ENCODE measurements at places on chromosomes 1 and 21. TPM values are rescaled to one million over a fixed set of nuclear protein-coding genes. Genes with fewer than 3 reads are reported as not detected.
A peak's percentile ranks its signal among the peaks of the same experiment; 100 is the strongest.

DNA sequence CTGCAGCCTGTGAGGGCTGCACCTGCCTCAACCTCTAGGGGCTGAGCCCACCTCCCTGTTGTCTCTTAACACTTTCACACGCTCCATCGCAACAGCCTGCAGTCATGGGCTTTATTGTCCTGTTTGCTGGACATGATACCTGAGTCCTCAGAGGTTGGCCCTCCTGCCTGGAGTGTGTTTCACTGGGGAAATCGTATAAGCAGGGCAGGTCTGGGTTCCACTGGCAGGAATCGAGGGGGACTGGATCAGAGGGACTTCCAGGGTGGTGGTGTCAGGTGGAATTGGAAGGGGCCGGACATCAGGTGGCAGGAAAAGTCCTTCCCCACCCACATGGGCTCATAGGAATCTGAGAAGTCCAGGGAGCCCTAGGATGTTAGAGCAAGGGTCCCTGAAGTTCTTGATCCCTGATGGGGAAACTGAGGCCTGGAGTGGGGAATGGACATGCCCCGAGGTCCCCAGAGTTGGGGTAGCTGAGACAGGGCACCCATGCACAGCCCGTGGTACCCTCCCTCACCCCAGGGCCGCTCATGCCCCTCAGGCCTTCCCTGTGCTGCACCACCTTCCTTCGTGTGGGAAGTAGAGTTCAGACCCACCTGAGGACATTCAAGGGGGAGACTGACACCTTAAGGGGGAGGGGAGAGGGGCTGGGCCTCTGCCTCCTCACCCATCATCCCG lies 66.6 kb downstream of the PIK3CD start:
- peaks cover 79% of the 10 kb centered on the region for H3K36me3 ChIP-seq
- no peak for DNase-seq
- H3K4me3 ChIP-seq, result peak overlapping the region; percentile 2
- peak overlapping the region; percentile 74 for H3K27ac ChIP-seq
- H3K27me3 ChIP-seq, result no peaks in the 10 kb centered on the region
- peaks cover 89% of the 10 kb centered on the region for H3K4me1 ChIP-seq

The LDLRAD1 gene
- not detected for total RNA-seq

GRCh38 chr1:218558271-218558810 lies 213.2 kb downstream of the TGFB2 start:
- no peak overlapping the region for H3K4me3 ChIP-seq
- H3K4me1 ChIP-seq, result no peaks in the 10 kb centered on the region
- no peaks in the 10 kb centered on the region for H3K27me3 ChIP-seq
- no peak for DNase-seq
- H3K27ac ChIP-seq, result no peak overlapping the region

DNA sequence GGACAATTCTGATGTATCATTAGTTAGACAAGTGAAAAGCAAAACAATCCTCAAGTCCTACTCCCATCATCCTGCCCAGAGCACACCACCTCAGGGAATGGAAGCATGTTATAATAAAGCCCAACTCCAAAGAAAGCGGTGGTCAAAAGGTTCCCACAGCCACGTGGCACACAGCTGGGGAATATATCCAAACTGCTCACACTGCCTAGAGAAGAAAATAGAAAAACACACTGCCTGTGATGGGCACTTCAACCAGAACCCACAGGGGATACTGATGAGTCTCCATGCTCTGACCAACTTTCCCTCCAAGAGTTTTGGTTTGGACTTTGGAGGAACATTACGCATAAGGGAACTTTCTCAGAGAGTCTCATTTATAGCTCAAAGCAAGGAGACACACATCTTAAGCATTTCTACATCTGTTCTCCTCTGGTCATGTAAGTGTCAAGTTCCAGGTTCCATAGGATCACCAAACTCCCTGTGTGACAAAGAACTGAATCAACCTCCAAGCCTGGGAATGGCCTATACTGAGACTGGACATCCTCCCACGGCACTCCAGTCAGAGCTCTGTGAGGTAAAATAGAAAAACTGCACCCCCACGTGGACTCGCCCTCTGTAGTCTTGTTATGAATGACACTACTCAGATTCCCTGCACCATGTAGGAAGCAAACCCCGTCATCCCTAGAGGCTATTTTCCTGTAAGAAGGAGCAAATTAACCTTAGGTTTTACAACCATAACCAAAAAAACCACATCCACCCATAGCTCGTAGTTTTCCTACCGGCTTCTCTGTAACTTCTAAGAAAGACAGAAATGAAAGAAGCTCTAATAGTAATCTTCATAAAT lies 12.2 kb downstream of the DSTYK start:
- H3K27me3 ChIP-seq, result no peaks in the 10 kb centered on the region
- no peak overlapping the region for H3K4me3 ChIP-seq
- peaks cover 7% of the 10 kb centered on the region for H3K4me1 ChIP-seq
- no peaks in the 10 kb centered on the region for H3K36me3 ChIP-seq
- no peak overlapping the region for H3K27ac ChIP-seq

DNA sequence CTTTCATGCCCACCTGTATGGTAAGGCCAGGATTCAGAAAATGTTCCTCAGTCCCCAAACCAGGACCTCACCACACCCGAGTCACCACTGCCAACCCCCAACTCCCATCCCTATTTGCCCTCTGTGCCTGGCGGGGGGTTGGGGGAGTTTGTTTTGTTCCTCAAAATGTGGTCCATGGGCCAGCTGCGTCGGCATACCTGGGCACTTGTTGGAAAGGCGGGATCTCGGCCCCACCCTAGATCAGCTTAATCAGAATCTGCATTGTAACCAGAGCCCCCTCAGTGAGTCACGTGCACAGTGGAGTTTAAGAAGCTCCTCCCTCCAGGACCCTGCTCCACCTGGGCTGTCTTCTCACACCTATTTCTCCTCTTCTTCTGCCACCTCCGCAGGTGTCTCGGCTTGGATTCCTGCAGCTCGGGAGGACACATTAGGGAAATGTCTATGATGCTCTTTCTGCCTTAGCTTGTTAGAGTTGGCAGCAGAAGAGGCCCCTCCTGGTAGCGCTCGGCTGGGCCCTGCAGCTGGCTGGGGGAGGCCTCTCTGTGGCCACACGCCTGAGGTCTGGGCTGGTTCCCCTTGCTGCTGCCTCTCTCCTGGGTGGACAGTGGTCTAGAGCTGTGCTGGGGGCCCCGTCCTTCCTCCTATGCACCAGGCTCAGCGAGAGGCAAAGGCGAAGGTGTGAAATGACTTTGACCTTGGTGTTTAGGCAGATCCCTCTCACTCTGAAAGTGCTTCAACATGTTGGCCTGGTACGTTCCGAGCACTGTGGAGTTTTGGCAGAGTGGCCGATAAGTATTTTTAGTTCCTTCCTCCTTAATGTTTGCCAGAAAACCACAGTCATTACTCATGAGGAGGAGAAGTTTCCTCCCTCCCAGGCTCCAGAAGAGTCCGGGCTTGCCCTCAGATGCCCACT lies 41.8 kb upstream of the CAMTA1 start:
- peak overlapping the region; percentile 5 for H3K27ac ChIP-seq
- H3K4me3 ChIP-seq, result no peak overlapping the region
- no peaks in the 10 kb centered on the region for H3K36me3 ChIP-seq
- H3K27me3 ChIP-seq, result no peaks in the 10 kb centered on the region

The EVI5 gene
- total RNA-seq, result 6.0 TPM

DNA sequence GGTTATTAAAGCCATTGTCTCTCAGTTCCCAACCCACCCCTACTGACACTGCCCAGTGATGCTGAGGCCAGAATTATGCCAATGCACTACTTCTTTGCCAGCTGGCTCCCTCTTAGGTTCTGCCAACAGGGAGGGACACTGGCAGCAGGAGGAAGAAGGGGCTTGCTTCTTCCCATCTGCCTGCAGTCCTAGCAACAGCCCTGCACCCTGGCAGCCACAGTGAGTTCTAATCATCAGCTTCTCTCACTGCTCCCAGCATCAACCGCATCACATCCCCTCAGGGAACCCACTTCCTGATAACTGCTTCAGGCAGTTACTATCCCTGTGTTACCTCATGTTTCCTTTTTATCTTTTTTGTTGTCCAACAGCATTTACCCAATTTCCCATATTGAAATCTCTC lies 86.2 kb downstream of the UBR4 start:
- peak overlapping the region; percentile 61 for H3K27ac ChIP-seq
- no peak for DNase-seq
- H3K4me1 ChIP-seq, result peaks cover 28% of the 10 kb centered on the region
- peaks cover 96% of the 10 kb centered on the region for H3K36me3 ChIP-seq
- H3K27me3 ChIP-seq, result no peaks in the 10 kb centered on the region
- H3K4me3 ChIP-seq, result no peak overlapping the region

GRCh38 chr1:175725684-175726083 lies 17.7 kb downstream of the TNR start:
- no peak overlapping the region for H3K27ac ChIP-seq
- no peaks in the 10 kb centered on the region for H3K36me3 ChIP-seq
- H3K4me3 ChIP-seq, result no peak overlapping the region
- peaks cover 3% of the 10 kb centered on the region for H3K27me3 ChIP-seq
- no peaks in the 10 kb centered on the region for H3K4me1 ChIP-seq
- DNase-seq, result peak; percentile 8

- no peak overlapping the region for H3K4me3 ChIP-seq
- no peaks in the 10 kb centered on the region for H3K36me3 ChIP-seq
- no peaks in the 10 kb centered on the region for H3K27me3 ChIP-seq
- no peak for DNase-seq
- no peaks in the 10 kb centered on the region for H3K4me1 ChIP-seq
These were observed 223.6 kb upstream of the DEPDC1 start for GRCh38 chr1:68720476-68720875.

The PTPN7 gene
- 144 TPM for total RNA-seq

- DNase-seq, result no peak
- peaks cover 2% of the 10 kb centered on the region for H3K27me3 ChIP-seq
- no peak overlapping the region for H3K4me3 ChIP-seq
- no peaks in the 10 kb centered on the region for H3K4me1 ChIP-seq
- H3K36me3 ChIP-seq, result no peaks in the 10 kb centered on the region
These were observed 20.4 kb upstream of the LAMC1 start for GRCh38 chr1:183002797-183003196.

GRCh38 chr1:98733782-98734112 lies 72.2 kb downstream of the SNX7 start:
- no peak for DNase-seq
- H3K4me3 ChIP-seq, result no peak overlapping the region
- no peak overlapping the region for H3K27ac ChIP-seq
- H3K27me3 ChIP-seq, result no peaks in the 10 kb centered on the region
- H3K4me1 ChIP-seq, result no peaks in the 10 kb centered on the region

GRCh38 chr1:198030682-198031081 lies 113.5 kb downstream of the LHX9 start:
- DNase-seq, result no peak
- no peak overlapping the region for H3K27ac ChIP-seq
- H3K36me3 ChIP-seq, result no peaks in the 10 kb centered on the region

DNA sequence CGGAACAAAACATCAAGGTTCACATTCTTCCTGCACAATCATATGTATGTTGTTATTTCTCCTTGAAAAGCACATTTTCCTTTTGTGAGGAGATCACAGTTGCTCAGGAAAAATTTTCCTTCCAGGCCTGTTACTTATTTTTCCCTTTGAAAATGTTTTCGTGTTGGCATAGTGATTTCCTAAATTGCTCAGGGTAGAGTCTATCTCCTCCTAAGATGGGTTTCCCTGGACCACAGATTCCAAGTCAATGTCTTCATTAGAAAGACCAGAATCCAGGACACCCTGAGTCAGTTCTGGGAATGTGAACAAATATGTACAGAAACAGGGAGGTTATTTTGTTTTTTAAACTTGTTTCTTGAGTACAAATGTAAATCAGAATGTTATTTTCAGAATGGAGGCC lies 94.3 kb upstream of the C1orf105 start:
- no peak for DNase-seq
- H3K4me3 ChIP-seq, result no peak overlapping the region
- no peaks in the 10 kb centered on the region for H3K27me3 ChIP-seq
- no peak overlapping the region for H3K27ac ChIP-seq
- no peaks in the 10 kb centered on the region for H3K36me3 ChIP-seq
- no peaks in the 10 kb centered on the region for H3K4me1 ChIP-seq

DNA sequence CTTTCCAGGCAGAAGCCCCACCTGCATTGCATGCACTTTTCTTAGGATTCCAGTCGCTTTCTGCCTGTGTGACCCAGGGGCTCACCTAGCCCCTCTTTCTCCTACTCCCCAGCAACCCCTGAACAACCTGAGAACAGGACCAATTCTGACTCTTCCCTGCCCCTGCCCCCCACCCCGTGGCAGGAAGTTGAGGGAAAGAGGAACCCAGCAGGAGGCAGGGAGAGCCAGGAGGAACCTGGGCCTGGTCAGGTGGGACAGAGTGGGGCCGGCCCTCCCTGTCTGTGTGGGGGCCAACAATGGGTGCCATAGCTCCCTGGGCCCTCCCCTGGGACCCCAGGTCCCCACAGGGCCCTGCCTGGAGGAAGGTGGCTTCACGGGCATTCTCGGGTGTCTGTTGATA lies 6.1 kb downstream of the BMP8A start:
- DNase-seq, result no peak
- peaks cover 2% of the 10 kb centered on the region for H3K4me1 ChIP-seq
- no peaks in the 10 kb centered on the region for H3K36me3 ChIP-seq
- H3K27ac ChIP-seq, result no peak overlapping the region
- peaks cover 2% of the 10 kb centered on the region for H3K27me3 ChIP-seq
- no peak overlapping the region for H3K4me3 ChIP-seq

The PTGER3 gene
- total RNA-seq, result not detected

DNA sequence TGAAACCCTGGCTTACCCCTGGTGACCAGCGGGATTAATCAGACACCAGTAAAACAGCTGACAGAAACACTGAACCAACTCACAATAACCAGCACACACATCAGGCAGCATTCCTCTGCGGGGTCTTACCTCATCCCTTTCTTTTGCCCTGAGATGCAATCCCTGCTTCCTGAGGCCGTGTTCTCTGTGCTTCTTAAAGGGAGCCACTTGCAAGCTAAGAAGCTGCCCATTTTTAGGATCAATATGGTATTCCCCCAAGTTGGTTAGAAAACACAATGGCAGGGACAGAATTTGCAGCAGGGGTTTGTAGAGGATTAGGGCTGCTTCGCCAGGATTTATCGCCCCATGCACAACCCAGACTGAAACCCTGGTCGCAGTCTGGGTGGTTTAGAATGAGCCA lies 74.7 kb upstream of the OLIG2 start:
- H3K4me1 ChIP-seq, result no peaks in the 10 kb centered on the region
- DNase-seq, result no peak
- no peak overlapping the region for H3K4me3 ChIP-seq
- no peak overlapping the region for H3K27ac ChIP-seq
- H3K27me3 ChIP-seq, result peaks cover 5% of the 10 kb centered on the region

GRCh38 chr1:28409090-28409489 lies 39.5 kb downstream of the PHACTR4 start:
- no peak overlapping the region for H3K4me3 ChIP-seq
- H3K4me1 ChIP-seq, result no peaks in the 10 kb centered on the region
- no peak overlapping the region for H3K27ac ChIP-seq
- peaks cover 2% of the 10 kb centered on the region for H3K36me3 ChIP-seq
- H3K27me3 ChIP-seq, result no peaks in the 10 kb centered on the region

DNA sequence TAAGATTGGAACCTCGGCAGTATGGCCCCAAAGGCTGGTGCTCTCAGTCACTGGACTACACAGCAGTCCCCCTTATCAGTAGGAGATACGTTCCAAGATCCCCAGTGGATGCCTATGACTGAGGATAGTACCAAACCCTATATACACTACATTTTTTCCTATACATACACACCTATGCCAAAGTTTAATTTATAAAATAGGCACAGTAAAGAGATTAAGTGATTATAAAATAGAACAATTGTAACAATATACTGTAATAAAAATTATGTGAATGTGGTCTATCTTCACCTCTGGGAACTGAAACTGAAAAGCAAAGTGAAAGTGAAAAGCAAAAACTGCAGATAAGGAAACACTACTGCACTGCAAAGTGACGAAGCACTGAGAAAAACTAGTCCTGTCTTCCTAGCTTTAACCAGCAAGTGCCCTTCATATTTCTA lies 96.8 kb downstream of the INTS7 start:
- DNase-seq, result no peak
- no peaks in the 10 kb centered on the region for H3K36me3 ChIP-seq
- peak overlapping the region; percentile 14 for H3K4me3 ChIP-seq

- H3K36me3 ChIP-seq, result no peaks in the 10 kb centered on the region
- H3K4me3 ChIP-seq, result no peak overlapping the region
- no peaks in the 10 kb centered on the region for H3K4me1 ChIP-seq
- no peak for DNase-seq
- no peak overlapping the region for H3K27ac ChIP-seq
- no peaks in the 10 kb centered on the region for H3K27me3 ChIP-seq
These were observed 17.2 kb downstream of the TIE1 start for GRCh38 chr1:43317817-43318471.
